Smooth muscle cell of the brain vasculature (primary cell): ENCODE measurements at places on chromosomes 13 and 19.

GRCh38 chr13:25971047-25971446 is 80.8 kb downstream of the SHISA2 start:
- no peak for DNase-seq

DNA sequence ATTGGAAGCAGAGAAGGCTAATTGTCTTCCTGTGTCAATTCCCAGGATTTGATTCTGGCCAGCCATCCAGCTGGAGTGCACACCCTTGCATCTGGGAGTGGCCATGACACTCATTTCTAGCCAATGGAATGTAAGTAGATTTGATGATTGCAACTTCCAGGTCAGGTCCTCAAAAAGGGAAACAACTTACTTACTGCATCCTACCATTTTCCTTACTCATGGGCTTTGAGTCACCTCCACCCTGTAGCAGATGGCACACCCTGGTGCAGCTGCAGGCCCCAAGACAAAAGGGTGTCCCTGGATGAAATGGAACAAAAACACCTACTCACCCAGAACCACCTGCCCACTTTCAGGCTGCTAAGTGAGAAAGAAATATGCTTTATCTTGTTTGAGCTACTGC is 27.3 kb upstream of the MPHOSPH8 start:
- no peak for DNase-seq

DNA sequence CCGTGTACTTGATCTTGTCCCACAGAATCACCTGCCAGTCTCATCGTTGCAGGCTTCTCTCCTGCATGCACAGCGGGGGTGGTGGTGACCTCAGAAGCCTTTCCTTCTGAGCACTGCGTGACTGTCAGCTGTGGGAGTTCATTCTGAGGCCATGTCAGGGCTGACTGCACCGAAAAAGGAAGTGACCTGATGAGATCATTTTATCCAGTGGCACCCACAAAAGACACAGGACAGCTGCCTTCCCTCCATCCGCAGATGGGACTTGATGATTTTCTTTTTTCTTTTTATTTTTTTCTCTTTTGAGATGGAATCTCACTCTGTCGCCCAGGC is 89.7 kb downstream of the RAB20 start:
- DNase-seq, result peak; percentile 35

DNA sequence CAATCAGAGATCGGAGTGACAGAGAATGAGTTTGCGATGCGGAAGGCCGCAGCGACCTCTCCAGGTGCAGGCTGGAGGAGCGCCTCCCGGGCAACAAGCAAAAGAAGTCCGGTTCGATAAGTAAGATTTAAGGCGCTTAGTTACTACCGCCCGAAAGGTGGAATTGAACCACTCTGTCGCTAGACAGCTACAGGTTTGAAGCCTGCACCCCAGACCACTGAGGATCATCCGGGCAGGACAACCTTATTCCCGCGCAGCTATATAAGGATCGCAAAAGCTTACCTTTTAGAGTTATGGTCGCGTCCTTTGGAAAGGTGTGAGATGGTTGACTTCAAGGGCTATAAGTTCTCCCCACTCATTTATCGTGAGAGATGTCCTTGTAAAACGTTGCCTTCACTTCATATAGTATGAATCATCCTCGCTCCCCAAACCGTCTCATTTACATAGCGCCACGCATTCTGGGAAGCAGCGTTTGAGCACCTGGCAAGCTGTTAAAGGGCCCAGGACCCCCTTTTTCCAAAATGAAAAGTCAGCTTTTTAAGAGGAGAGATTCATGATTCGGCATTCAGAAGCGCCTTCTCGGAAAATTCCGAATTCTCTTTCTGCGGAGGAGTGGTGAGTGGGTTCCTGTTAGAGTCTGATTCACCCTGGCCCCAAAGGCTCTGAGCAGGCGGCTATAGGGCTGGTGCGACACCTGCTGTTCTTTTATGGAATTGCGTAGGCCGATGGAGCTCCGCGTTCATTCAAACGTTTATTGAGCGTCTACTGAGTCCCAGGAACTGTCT is 10.8 kb downstream of the FOSB start:
- DNase-seq, result peak; percentile 83

GRCh38 chr19:29771708-29772414 is 39.9 kb upstream of the CCNE1 start:
- no peak for DNase-seq

- DNase-seq, result no peak
Measured at GRCh38 chr13:113975416-113975815, 1.5 kb upstream of the C13orf46 start.

DNA sequence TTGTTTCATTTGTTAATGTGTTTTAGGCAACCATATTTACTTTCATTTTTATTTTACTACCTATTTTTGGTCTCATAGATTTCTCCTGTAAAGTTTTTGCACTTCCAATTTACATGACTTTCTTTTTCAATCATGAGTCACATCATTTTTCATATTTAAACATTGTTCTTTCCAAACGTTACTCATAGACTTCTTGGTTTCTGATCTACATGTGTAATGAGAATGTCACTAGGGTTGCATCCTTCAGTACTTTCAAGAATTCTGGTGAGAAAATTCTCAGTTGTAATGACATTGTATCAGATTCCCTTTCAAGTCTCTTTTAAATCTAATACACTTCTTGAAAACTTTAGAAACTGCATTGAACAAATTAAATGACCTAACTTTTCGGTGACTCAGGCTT is 991.7 kb downstream of the EFNB2 start:
- DNase-seq, result no peak

GRCh38 chr19:6499052-6499790 is 2.9 kb downstream of the TUBB4A start:
- DNase-seq, result no peak

GRCh38 chr13:106685143-106685542 is 117.2 kb upstream of the ARGLU1 start:
- DNase-seq, result no peak

DNA sequence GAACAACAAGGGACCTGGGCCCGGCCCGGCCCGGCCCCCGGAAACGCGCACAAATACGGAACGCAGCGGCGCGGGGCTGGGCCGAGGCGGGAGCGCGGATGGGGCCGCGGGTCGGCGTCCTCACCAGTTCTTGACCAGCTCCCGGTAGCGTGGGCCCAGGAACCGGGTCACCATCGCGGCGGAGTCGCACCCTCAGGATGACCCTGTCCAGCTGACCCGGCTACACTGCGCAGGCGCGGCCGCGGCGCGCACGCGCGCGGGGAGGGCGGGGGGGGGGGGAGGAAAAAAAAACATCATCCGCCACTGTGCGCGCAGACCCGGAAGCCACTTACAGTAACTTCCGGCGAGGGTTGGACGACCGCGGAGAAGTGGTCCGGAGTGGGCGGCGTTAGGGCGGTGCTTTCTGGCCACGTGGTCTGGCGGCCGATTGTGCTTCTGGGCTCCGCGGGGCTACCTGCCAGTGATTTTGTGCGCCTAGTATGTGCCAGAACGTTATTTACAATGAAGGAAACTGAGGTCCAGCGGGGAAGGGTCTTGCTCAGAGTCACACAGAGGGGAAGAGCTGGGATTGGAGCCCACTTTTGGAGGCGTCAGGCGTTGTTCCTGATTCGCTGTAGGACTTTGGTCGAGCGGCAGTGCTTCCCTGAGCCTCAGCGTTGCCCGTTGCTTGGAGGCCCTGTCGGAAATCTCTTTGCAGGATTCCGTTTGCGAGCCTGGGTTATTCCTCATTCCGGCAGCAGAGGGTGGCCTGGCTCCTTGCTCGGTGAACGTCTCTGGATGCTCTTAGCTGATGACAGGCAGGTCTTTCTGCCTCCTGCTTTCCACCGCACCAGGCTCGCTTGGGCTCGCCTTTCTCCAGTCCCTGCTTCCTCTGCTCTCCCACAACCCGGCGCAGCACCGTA is at the start of gene UQCR11:
UQCR11 (minus strand) TSS at position 227 of the 902 bp plus-strand sequence; CDS start at position 174, 53 bp downstream.
- DNase-seq, result peak; percentile 85

- DNase-seq, result no peak
Measured at GRCh38 chr19:29964171-29964570, 22.1 kb downstream of the URI1 start.

DNA sequence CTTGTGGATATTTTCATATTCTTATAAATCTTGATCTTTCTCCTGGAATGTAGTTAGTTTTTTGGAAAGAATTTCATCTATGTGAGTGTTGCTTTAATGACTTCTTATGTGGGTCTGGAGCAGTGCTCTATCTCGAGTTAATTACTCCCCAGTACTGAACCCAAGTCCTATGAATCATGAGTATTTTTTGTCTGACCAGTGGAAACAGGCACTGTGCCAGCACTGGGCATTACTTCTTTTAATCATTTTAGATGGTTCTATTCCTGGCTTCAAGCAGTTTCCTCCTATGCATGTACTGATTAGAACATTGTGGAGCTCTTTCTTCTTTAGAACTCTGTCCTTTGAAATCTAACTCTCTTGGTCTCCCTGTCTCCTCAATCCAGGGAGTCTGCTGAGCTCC is 466.3 kb downstream of the PCDH17 start:
- DNase-seq, result no peak

DNA sequence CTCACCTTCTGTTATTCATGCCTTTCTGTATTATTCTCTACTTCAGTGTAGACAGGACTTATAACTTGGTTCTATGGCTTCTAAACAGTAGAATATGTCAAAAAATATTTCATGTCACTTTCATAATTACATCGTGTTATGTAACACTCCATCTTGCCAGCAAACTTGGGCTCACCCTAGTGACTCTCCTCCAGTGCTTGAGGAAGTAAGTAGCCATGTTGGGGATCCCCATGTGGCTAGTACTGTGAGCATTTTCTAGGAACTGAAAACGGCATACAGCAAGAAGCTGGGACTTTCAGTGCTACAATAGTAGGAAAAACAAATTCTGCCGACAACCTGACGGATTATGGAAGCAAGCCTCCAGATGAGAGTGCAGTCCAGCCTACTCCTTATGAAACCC is 495.6 kb downstream of the SLITRK6 start:
- DNase-seq, result no peak

DNA sequence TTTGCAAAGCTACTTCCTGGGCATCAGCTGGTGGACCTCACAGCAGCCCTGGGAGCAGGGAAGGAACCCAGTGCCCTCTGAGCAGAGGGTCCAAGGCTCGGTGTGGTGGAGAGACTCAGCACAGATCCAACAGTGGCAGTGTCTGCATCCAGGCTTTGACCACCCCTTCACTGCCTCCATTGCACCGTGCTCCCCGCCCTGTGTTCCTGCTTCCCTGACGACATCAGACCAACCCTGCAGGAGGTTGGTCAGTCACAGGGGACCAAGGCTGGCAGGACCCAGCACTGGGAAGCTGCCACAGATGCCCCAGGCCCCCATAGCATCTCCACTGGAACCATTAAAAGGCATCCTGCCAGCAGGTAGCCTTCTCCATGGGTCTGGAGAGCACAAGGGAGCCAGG is 7.8 kb upstream of the VSTM2B start:
- DNase-seq, result no peak

DNA sequence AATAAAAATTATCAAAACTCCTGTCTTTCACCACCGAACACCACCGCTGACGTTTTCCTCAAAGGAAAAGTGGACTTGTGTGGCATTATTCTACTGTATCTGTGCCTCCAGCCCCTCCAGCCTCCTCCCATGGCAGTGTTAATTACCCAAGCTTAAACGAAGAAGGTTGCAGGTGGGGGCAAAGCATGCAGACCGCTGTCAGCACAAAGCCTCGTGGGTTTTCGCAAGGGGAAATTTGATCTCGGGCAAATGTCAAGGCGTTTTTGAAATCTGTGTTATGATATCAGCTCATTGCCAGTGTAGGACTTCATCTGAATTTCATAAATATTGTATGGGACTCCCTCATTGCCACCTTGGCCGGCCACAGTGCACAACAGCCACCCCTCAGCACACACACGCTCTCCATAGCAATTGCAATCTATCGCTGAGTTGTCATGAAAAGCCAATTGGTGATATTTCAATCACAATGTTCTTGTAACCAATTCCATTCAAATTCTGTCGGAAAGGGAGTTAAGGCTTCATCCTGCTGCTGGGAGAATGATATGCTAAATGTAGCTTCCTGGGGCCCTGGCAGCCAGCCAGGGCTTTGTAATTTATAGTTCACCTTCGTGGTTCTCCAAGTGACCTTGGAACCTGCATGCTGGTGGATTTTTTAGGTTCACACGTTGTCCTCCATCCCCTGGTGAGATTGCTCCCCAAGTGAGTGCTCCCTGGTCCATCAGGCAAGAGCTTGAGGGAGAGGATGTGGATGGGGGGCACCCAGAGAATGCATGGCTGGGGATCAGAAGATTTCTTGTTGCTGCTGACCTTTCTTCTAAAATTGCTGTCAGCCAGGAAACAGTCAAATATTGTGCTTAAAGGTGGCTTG is 16.6 kb downstream of the CHST8 start:
- no peak for DNase-seq
